Thoracic aorta (tissue), 2 donors: ENCODE measurements at places on chromosomes 2 and 18.

DNA sequence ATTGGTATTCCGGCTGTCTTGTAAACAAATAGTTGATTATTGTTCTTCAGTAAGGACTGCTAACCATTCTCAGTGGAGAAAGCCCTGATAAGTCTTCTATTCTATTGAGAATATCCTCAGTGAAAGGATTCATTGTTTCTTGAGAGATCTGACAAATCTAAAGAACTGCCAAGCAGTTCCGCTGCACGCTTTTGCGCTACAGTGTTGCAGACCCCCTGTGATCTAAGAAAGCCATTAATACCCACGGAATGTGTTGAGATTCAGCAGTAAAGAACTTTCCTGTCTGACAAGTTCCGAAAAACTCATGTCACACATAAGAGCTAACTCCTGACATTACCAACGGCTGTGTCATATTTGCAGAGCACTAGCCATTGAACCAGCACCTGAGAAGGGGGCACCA lies 63.8 kb downstream of the ZNF236 start:
- H3K4me3 ChIP-seq, result no peak overlapping the region
- DNase-seq, result no peak
- peaks cover 21% of the 10 kb centered on the region for H3K36me3 ChIP-seq
- H3K4me1 ChIP-seq, result no peaks in the 10 kb centered on the region
- no peak overlapping the region for H3K27ac ChIP-seq
- H3K27me3 ChIP-seq, result no peaks in the 10 kb centered on the region

- no peaks in the 10 kb centered on the region for H3K36me3 ChIP-seq
- no peak for DNase-seq
- no peaks in the 10 kb centered on the region for H3K27me3 ChIP-seq
- no peaks in the 10 kb centered on the region for H3K4me1 ChIP-seq
- no peak overlapping the region for H3K27ac ChIP-seq
Measured at GRCh38 chr2:58957188-58957840, 716.2 kb upstream of the FANCL start.

DNA sequence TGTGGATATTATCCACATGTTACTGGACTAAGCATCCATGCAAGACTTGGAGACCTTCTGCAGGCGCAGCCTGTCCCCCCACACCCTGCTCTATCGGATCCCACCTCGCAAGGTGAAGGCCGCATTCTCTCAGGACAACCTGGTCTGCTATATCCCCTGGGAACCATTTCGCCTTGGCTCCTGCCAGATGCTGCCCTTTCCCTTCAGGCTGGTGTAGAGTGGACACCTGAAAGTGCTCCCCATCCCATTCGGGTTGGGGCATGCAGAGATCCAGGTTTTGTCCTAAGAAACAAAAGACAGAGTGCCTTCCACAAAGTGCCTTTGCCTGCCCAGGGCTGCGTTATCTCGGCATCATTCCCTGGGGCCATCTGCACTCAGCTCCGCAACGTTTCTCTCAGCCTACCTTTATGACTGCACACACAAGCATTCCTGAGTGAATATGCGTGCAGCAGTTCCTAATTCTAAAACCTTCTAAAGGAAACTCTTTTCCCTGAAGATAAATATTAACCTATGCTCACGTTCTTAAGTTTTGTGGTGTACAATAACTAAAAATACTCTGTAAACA lies 20.5 kb downstream of the FHL2 start:
- no peaks in the 10 kb centered on the region for H3K27me3 ChIP-seq
- H3K4me1 ChIP-seq, result peaks cover 30% of the 10 kb centered on the region
- DNase-seq, result no peak
- H3K27ac ChIP-seq, result no peak overlapping the region

DNA sequence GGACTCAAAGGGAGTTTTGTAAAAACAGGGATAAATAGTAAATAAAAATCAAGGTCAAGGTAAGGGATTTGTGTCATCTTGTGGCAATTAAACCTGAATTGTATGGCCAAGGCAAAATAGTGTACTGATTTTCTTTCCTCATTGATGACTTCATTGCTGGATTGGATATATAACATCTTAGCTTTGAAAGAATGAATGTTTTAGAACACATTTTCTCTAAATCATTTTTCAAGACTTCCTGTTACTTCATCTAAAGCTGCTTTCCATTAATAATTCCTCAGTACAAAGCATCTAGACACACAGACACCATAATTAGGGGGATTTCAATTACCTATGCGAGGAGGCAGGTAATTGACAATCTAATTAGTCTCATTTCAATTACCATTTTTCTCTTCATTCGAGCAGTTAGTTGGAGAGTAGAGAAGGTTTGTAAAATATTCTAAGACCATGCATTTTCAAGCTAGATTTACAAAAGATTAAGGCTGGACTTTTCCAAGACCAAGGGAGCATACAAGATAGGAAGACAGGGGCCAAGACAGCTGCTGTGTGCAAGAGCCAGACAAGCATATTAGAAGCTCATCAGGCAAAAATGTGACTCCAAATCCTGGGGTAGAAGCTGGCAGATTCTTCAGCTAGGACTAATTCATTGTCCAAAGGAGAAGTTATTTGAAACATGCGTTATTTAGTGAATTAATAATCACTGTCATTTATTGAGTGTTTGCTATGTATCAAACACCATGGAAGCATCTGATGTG lies 253.6 kb downstream of the EPHA4 start:
- H3K27ac ChIP-seq, result no peak overlapping the region
- no peaks in the 10 kb centered on the region for H3K27me3 ChIP-seq
